ENCODE measurements at places on chromosomes 1 and 21. TPM values are rescaled to one million over a fixed set of nuclear protein-coding genes. Genes with fewer than 3 reads are reported as not detected.

DNA sequence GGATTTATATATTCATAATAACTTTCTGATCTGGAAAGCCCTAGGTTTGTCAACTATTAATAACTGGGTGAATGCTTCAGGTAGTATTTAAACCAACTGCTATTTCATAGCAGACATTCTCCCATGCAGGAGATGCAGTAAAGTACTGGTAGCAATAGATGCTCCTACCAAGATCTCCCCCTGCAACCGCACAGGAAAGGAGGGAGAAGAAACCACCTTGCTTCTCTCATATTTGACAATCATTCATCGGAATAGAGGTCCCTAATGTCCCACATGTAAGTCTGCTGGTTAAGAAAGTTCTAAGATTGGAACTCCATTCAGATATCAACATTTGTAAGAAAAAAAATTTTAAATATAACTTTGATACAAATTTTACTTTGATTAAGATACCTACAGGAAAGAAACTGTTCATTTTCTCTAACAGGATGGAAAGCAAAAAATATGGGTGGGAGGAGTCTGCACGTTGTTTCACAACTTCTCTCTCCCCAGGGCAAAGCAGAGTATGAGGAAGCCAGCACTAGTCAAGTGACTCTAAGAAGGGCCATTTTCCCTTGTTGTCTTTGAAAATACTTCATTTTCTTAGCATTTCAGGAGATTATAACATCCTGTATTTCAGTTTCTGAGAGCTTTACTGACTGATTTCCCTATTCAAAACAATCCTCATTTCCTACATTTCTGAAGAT, at the start of gene PYHIN1:
Gene PYHIN1, plus strand, starts transcription at position 498 of the 683 bp plus-strand sequence. CDS start 5,359 bp downstream, outside the sequence.
- no peak for DNase-seq

KRTAP13-2 gene
- not detected for total RNA-seq

GPR25 gene
- total RNA-seq = not detected

DNA sequence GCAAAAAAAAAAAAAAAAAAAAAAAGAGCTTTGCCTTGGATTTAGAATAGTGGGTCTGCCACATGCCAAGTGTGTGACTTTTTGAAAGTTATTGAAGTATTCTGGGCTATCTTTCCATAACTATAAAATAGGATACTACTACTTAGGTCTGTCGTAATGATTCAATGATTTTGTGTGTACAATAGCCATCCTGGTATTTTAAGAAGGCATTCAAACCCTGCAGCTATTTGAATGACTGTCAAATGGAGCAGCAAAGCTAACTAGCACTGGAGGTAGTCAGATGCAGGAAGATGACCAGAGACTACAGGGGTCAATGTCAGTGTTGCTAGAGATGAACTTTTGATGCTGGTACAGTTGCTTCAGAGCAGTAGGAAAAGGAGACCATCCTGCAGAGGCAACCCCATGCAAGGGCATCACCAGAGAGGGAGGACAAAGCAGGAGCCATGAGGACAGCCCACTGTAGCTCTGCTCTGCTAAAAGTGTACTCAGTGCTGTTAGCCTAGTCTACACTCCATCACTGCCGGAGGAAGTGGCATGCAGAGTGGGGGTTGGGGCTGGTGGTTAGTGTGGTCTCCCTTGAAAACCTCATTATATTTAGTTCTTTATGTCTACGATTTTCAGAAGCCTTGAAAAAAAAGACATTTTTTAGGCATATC, 29.0 kb downstream of the DUSP10 start:
- no peak for DNase-seq

CDK18 gene
- 4.4 TPM for total RNA-seq

GRCh38 chr1:26921126-26921539, 410 bp upstream of the NUDC start:
- no peak for DNase-seq

DNA sequence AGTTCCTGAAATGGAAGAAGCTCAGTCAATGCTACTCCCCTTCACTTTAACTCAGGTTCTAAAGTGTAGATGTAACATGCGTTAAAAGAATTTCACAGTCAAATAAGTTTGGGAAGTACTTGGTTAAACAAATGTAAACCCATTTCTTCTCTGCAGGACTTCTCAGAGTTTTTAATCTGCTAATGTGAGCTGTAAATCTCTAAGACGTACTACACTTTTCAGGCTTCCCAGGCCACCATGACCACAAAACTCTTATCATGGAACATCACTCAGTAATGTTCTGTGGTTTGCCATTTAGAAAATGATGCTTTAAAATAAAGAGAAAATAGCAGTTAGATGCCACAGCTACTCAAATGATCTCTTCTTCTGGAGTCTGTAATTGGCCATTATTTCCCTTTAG, 104.3 kb downstream of the HHIPL2 start:
- DNase-seq = no peak

DNA sequence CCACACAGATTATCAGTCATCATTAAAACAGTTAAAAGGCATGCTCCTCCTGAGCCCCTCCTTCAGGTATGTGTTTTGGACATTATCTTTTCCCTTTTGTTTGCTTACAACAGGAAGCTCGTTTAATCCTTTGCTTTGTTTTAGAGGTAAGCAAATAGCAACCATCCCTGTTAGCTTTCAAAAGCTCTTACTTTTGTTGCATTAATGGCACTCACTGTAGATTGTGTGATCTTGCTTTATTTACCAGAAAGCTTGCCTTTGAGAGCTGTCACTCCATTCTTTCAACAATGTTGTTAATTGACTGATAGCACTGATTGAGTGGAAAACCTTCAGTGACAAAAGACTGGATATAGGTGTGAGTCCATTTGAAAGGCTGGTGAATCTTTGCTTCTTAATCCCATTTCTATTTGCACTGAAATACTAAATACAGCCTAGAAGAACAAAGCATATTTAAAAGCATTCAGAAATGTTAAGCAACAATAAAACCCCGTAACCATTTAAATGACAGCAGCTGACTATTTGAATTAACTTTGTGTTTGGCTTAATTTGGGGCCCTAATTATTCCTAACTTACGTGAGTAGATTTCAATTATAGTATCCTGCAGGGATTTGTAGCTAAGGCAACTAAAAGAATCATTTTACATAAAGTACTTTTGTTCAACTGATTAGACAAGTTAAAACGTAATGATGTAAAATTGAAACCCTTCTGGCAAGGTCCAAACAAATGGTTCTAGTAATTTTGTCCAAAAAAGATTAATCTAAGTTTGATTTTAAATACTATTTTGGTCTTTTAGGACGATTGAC, 48.3 kb downstream of the ADGRL2 start:
- DNase-seq = no peak

SMIM1 gene
- total RNA-seq = not detected

TRPM2 gene
- 0.89 TPM for total RNA-seq

EGLN1 gene
- 26.0 TPM for total RNA-seq

LYPD8 gene
- total RNA-seq = 5.1 TPM

GRCh38 chr1:75058424-75058823, 75.8 kb upstream of the LHX8 start:
- DNase-seq = no peak

GRCh38 chr1:170620164-170620563, 43.8 kb upstream of the PRRX1 start:
- DNase-seq = no peak

DNA sequence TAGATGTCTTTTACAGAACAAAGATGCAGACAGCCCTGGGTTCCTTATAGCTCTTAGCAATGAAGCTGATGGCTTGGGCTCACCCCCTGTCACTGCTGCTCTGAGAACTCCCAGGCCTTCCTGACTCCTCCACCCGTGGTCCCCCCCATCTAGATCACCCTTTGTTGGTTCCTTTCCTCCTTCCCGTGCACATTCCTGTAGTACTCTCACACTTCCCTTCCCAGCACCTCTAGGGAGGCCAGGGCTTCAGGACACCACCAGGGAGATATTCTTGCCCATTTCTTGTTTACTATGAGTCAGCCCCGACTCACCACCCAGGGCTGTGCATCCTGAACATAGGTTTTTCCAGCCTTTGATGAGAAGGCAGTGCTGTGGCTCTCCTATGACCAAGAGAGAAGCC, 14.4 kb upstream of the NOS1AP start:
- peak; percentile 58 for DNase-seq

MAST2 gene
- 8.8 TPM for total RNA-seq

- no peak for DNase-seq
Measured at GRCh38 chr1:243731301-243731891, 118.6 kb downstream of the AKT3 start.

DNA sequence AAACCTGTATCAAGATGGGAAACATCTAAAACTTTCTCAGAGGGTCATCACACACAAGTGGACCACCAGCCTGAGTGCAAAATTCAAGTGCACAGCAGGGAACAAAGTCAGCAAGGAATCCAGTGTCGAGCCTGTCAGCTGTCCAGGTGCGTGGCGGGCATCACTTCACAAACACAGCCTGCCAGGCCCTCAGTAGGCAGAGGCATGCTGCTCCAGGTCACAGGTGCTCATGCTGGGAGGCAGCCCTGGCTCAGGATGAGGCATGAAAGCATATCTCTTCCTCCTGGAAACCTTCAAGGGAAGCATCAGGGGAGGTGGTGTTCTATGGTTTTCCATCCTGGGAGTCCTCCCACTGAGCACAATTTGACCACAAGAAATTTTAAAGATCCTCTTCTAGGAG, 6.3 kb downstream of the CD2 start:
- DNase-seq = no peak

DNA sequence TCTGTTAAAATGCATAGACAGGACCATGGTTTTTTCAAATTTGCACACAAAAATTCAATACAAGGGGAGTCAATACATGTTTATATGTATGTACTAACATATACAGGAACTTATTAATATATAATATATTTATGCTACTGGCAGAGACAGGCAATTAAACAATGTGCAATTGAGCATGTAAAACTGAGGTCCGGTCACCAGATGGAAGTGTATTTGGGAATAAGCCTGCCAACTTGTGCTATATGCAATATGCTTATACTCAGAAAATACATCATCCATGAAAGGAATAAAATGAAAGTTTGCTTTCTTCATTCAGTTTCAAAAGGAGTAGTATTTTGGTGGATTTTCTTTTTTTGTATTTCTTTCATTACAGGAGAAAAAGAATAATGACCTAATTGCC, 640.2 kb upstream of the CXADR start:
- DNase-seq = no peak

CAPN8 gene
- total RNA-seq = not detected

DNA sequence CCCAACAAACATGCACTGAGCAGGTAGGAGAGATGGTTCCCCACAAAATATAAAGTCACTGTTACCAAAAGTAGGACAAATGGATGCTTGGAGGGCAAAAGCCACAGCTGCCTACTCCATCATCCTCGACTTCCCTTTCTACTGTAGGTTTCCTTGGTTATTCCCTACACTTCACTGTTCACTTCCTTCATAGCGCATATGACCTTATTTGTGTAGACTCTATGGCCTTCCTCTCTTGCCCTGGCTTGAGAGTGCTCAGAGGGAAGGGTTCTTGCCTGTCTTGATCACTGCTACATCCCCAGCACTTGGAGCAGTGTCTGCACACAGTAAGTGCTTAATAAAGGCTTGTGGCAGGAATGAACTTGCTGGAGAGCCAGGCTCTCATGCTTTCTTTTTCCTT, 14.6 kb upstream of the TRNP1 start:
- no peak for DNase-seq

- DNase-seq = peak; percentile 29
Measured at GRCh38 chr21:39675993-39676661, 63.4 kb downstream of the B3GALT5 start.

FRRS1 gene
- total RNA-seq = 18.6 TPM

GRCh38 chr1:27979151-27979858, 19.5 kb downstream of the XKR8 start:
- peak; percentile 73 for DNase-seq

DNA sequence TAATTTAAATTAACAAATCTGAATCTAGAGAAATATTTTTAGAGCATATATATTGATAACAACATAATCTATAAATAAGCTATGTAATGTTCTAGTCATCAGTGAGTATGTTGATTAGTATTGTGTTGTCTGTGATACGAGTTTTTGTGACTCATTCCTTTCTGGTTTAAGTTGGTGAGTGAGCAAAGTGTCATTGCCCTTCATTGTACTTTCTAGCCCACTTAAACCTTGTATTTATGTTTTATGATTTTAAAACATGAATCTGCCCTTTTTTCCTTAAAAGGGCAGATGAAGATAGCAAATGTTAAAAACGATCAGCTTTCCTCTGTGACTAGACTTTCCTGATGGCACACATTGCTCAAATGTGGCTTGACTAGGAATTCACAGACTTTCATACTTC, 38.5 kb downstream of the MACO1 start:
- DNase-seq = no peak

DNA sequence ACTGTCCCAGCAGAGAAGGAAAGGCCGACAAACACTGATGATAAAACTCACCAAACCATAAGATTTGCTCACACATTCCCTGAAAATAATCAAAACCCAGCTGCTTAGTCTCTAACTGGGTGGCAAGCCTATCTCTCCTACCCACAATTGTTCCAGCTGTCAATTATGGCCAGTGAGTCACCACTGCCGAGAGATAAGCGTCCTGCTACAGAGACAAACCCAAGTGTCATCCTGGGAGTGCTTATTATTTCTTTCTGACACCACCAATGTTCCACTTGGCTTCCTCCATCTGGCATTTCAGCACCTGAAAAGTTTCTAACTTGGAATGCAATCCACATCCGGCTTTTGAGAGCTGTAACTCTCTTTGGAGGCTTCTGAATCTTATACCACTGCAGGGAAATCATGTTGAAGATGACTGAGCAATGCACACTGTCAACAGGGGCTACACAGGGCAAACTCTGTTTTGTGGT, 51.5 kb upstream of the VAV3 start:
- peak; percentile 88 for DNase-seq

PLPP3 gene
- 7.9 TPM for total RNA-seq

DNA sequence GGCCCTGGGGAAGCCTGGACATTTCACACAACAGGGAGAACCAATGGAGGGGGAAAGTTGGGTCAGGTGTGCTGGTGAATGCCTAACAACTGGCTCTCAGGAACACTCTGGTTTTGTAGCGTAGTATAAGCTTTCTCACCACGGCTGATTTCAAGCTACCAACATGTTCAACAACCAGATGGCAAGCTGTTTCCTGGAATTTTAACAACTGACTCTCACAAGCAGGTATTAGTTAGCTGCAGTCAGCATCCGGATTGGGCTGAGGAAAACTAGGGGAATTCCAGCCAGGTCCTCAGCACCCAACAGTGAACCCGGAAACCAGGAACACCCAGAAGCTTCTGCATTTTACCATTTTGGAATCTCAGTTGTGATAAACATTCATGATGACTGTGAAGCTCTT, 162.3 kb upstream of the CAMK1G start:
- DNase-seq = no peak

PEAR1 gene
- not detected for total RNA-seq

DNA sequence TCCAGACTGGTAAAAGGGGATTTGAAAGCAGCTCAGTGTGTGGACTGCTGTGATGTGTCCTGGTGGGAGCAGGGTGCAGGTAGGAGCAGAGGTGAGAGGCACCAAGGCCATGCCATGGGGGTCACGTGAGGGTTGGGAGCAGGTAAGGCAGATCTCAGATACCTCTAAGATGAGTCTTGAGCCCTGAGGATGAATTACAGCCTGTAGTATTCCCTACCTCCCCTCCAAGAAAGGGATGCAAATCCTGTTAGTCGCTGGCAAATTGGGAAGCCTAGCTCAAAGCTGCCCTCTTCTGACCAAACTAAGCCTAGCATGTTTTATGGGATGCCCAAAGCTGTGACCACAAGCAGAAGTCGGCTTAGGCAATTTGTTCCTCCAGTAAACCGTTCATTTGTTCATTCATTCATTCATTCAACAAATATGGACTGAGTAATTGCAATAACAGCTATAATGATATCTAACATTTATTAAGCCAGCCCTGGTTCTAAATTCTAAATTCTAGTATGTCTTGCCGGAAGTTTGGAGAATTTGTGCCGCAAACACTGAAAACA, 3.9 kb upstream of the NUAK2 start:
- DNase-seq = peak; percentile 65

GRCh38 chr1:232690285-232690935, 60.5 kb upstream of the SIPA1L2 start:
- DNase-seq = no peak

GRCh38 chr1:3896396-3897000, 3.6 kb downstream of the C1orf174 start:
- DNase-seq = no peak

Measured in H4 (cell line).